CD4-positive, alpha-beta T cell treated with Interferon gamma for 1 hour (primary cell): ENCODE measurements at places on chromosomes 1 and 21.

- DNase-seq, result no peak
Observed at GRCh38 chr1:101191049-101191448, 45.8 kb upstream of the S1PR1 start.

- DNase-seq, result no peak
Observed at GRCh38 chr1:214384373-214385079, 103.6 kb downstream of the SMYD2 start.

DNA sequence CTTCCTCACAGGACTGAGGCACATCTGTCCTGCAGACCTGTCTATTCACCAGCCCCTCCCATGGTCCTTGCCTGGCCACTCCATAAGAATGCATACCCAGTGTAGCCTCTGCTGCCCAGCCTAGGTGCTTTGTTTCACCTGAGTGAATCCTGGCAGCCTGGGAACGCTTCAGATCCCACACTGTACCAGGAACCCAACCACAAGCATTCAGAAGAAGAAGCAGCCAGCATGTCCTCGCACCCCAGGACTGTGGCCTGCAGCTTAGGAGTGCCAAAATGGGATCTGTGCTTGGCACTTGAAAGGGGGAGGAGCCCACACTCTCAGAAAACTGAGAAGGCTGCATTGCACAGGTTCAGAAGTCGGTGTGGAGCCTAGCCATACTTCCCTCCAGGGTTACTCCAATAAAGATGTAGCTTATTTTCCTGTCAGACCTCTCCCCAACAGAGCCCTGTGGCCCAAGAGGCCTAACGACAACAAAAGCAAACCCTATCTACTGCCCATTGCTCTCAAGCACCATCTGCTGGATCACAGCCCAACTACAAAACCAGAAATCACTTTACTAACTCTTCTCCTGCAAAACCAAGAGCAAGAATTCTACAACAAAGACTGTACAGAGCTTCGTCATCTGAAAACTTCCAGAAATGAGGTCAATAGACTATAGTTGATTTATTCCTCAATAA is 923.1 kb upstream of the NEGR1 start:
- no peak for DNase-seq

- DNase-seq, result no peak
Observed at GRCh38 chr1:243837907-243838535, 12.0 kb downstream of the AKT3 start.

GRCh38 chr1:7691576-7691975 is 79.5 kb upstream of the VAMP3 start:
- no peak for DNase-seq

- no peak for DNase-seq
Observed at GRCh38 chr1:171090604-171091003, at the start of gene FMO3. FMO3 (plus strand) TSS chr1:171090905; CDS start chr1:171092659, 1,754 bp downstream.

DNA sequence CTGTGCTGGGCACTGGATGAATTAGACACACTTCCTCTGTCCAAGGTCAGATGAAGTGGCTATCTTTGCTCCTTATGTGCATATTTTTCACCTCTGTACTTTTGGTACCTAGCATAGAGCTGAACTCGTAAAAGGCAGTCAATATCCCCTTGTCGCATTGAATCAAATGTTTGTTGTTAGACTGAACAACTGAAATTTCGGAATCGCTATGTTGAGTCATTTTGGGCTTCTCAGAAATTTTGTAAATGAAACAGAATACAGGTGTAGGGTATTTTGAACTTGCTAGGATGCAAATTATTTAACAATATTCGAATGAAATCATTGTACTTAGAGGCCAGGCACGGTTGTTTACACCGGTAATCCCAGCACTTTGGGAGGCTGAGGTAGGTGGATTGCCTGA is 48.0 kb downstream of the PDE4B start:
- DNase-seq, result no peak

DNA sequence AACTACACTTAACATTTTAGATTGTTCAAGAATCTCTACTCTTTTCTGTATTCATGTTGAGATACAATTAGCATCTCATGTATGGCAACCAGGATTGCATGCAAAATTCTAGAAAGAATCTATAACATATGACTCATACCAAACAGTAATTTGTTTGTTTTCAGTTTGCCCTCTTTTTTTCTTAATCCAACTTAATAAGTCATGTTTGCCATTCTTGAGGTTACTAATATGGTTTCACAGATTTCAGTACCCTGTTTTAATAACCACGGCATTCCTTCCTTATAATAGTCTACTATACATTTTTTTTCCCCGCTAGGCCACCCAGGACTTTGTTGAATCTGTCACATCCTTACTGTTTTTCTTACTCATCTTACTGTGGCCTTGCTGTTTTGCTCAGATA is 140.8 kb downstream of the FMN2 start:
- no peak for DNase-seq

DNA sequence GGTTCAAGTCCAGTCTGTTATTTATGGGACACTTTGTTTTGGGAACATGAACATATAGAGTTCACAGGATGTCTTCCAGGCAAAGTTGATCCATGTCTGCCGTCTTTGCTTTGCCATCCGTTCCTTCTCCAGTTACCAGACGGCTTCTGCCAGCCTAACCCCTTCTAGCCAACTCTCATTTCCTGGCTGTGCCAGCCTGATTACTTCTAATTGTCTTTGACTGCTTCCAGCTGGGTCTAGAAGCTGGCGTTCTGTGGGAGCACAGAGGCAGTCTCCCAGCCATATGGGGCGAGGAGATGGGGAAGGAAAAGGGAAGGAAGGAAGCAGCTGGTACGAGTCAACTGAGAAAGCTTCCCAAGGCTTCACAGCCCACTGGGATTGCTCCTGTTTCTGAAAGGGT is 3.1 kb upstream of the HUNK start:
- no peak for DNase-seq

GRCh38 chr1:117051224-117052064 is 8.7 kb upstream of the TTF2 start:
- DNase-seq, result no peak

DNA sequence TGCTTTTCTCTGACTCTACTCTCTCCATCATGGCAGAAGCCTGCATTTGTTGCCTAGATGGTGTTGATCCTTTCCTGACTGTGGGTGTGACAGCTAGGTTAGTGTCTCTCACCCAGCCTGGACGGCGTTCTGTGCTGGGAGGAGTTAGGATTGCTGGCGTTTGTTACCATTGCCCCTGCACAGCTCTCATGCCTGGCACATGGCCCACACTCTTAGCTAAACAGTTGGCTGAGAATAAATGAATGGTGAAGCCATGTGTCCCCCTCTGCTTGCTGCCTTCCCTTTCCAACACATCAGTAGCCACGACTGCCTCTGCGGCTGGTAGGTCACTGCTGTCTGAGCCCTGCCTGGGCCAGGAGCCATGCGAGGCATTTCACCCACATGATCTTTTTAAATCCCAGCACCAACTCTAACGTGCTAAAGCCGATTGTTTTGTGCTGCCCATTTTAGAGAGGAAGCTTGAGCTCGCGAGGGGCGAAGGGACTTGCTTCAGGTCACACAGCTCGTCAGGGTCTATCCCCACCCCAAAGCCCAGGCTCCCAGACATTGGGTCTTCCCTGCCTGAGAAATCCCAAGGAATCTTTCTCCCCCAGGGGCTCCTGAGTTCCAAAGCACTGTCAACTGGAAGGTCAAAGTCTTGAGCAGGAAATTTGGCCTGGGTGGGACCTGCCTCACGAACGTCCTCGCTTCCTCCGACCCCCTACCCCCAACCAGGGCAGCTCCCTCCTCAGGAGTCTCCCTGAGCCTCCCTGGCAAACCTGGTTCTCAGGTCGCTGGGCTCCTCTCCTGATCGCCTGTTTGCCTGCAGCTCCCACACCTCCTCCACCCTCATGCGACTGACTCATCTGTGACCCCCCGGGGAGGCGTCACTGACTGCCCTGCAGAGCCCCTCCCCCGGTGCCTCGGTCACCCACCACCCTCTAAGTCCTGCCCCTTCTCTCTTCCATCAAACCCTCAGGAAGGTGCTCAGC is 271.7 kb upstream of the C1orf174 start:
- no peak for DNase-seq

GRCh38 chr1:247531937-247532336 is 4.3 kb downstream of the OR2C3 start:
- DNase-seq, result no peak

DNA sequence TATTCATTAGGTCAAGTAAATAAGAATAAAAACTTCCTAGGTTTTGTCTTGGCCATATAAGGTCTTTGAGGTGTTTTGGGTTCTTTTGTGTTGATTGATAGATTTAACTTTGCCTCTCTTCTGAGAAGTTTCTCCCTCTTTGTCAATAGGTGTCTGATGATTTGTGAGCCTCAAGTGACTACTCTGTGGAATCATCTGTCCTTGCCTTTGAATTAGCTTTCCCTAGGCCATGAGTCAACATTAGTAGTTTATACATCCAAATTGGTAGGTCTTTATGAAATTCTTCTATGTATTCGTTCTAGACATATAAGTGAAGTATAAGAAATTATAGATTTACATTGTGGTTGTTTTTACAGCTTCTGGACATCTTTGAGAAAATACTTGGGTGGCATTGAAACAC is 864.4 kb downstream of the USP25 start:
- no peak for DNase-seq

DNA sequence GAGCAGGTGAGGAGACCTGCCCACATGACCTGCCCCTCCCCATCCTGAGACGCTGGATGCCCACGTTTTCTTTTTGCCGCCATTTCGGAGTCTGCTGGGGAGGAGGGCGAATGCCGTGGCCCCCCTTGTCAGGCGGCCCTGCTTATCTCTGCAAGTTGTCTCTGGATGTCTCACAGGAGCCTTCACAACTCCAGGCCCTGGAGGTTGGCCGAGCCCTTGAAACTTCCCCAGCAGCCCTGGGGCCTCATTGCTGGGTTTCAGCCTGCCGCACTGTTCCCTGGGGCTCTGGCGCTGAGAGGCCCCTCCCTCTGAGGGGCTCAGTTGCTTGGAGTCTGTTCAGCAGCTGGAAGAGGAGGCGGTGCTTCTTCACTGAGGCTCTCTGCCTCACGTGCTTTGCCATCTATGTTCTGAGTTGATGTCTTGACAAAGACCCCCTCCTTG is 29.8 kb upstream of the ZBTB21 start:
- no peak for DNase-seq

DNA sequence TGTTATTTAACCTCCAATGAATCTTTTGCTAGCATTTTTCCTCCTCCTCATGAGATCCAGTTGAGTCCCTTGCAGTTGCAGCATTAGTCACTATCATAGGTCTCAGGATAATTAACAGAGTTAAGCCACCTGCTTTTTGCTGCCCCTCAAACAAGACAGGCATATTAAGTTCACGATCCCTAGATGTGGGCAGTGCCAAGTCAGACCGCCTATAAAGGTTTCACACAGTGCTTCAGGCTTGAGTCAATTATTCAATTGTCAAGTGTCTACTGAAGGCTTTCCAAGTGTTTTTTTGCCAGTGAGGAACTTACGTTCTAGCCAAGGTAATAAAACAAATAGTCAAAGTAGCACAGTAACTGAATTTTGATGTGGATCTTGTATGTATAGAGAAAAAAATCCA is 175.0 kb downstream of the DAB1 start:
- DNase-seq, result no peak

GRCh38 chr1:204110894-204111633 is 38.1 kb downstream of the SOX13 start:
- no peak for DNase-seq

DNA sequence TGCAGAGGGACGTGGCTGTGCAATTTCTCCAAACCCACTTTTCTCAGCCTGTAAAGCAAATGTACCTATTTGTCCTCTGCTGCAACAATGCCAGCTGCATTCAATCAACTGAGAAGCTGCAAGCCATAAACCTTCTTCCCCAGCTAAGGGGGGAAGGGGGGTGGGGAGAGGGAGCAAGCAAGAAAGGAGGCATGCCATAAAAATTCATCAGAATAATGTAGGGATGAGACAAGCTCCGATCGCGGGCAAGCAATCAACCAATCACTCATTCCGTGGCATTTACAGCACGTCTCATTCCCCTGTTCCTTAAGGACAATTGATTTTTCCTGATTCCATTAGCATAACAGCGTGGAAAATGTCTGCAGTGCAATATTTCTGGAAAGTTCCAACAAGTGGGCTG is 144.8 kb downstream of the DMRTA2 start:
- DNase-seq, result no peak

- no peak for DNase-seq
Observed at GRCh38 chr1:186099336-186100104, 275.5 kb downstream of the TPR start.

- no peak for DNase-seq
Observed at GRCh38 chr1:201504799-201505502, 2.0 kb downstream of the CSRP1 start.

DNA sequence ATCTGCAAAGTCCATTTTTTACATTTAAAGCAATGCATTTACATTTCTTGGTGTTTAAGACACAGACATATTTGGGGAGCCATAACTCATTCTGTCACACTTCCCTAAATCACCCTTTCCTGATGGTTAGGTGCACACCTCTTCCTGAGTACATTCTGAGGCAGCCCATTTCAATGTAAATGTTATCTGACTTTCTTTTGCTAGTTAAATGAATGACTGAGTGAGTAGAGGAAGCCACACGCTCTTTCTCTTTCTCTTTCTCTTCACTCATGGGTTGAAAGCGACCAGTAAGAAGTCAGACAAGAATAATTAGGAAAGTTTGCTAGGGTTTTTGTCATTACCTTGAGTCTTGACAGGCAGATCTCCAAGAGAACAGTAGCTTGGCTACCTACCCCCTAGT is 143.1 kb downstream of the S1PR1 start:
- DNase-seq, result no peak

- no peak for DNase-seq
Observed at GRCh38 chr1:104760017-104760416, 1010.3 kb downstream of the AMY1C start.

- no peak for DNase-seq
Observed at GRCh38 chr21:14562959-14563358, 16.8 kb upstream of the SAMSN1 start.

DNA sequence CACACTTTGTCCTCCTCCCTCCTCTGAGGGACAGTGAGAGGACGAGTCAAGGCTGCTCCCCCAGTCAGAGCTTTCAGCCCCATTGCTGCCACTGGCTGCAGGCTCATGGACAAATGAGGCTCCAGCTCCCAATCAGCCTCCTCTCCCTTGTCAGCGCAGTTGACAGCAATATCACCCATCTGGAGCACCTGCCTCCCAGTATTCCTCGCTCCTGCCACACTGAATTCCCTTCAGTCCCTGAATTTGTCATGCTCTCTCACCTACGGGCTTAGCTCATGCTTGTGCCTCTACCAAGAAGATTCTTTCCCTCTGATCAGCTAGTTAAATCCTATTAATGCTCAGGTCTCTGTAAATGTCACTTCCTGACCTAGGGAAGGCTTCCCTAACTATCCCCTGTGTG is 54.4 kb upstream of the SYT6 start:
- DNase-seq, result no peak

DNA sequence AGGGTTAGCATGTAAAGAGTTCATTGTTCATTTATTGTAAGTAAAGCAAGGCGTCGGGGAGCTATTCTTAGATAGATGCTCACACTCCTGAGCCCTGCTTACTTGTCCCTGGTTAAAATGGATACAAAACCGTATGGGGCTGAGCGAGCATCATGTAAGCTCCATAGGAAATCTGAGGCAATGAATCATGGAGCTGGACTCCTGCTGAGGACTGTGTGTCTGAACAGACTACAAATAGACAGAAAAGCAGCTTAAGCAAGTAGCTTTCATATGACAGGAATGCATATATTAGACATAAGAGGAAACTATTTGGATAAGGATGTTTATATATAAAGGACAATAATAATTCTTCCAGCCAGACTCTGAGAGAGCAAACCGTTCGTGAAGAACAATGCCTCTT is 604.9 kb upstream of the PTBP2 start:
- no peak for DNase-seq
